ENCODE measurements at places on chromosomes 16 and 17.

DNA sequence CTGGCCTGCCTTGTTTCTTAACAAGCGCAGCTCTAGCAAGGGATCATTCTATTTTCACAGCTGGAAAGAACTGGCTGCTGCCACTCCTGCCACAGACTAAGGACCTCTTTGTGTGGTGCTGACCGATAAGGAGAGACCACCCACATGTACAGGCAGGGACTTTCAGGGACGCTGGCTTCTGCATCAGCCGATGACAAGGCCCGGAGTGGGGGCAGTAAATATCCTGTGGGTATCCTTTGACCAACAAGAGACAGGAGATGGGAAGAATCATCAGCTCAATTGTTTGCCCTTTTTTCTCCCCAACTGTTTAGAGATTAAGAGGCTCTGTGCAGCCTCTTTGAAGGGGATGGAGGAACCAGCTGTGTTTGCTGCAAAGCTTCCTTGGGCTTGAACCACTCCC is 9.2 kb upstream of the ITPRIPL2 start:
- no peak for DNase-seq

DNA sequence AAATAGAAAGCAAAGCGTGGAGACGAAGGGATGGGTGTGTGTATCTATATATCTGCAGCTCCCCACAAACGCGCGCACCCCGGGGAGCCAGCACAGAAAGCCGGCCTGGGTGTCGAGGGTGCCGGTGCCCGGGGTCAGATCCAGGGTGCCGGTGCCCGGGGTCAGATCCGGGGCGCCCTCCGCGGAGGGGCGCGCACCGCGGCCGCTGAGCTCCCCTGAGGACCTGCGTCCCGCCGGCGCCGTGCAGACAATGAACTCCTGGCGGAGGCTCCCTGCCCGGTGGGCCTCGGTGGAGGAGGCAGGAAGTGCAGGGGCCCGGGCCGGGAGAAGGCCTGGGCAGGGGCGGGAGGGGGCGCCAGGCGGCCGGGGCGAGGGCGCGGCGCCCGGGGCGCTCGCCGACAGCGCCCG is 1.1 kb downstream of the ZNF423 start:
- DNase-seq = no peak

DNA sequence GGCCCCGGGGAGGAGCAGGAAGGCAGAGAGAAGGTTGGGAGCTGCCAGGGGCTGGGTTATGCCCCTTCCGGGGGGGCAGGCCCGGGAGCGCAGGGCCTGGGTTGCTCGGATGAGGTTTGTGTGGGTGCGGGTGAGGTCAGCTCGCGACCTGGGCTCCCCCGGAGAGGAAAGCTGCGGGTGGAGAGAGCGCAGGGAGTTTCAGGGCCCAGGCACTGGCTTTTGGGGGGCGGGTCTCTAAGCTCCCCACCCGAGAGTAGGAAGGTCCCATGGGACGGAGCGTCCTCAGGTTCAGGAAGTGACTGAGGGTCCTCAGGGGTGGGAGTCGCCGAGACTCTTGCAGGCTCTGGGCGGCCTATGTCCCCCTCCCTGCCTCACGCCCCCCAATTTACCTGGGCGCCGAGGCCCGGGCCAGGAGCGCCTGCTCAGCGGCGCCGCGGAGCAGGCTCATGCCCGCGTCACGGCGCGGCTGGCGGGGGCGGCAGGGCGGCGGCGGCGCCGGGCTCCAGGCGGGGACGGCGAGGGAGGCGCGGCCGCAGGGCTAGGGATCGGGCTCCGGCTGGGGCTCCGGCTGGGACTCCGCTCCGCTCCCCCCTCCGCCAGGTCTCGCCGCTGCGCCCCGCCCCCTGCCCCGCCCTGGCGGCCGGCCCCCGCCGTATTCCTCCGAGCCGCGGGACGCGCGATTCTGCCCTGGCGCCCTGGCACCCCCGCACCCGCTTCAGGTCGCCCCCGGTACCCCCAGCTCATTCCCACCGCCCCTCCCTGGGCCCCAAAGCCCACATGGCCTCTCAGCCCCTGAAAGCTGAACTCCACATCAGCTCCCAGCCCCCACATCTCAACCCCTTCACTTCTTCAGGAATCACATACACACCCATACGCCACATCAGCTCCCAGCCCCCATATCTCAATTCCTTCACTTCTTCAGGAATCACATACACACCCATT is at the start of gene DOK4:
Gene DOK4, minus strand, starts transcription at position 578 of the 942 bp plus-strand sequence. CDS start 6,986 bp downstream, outside the sequence.
- DNase-seq = peak; percentile 83

DNA sequence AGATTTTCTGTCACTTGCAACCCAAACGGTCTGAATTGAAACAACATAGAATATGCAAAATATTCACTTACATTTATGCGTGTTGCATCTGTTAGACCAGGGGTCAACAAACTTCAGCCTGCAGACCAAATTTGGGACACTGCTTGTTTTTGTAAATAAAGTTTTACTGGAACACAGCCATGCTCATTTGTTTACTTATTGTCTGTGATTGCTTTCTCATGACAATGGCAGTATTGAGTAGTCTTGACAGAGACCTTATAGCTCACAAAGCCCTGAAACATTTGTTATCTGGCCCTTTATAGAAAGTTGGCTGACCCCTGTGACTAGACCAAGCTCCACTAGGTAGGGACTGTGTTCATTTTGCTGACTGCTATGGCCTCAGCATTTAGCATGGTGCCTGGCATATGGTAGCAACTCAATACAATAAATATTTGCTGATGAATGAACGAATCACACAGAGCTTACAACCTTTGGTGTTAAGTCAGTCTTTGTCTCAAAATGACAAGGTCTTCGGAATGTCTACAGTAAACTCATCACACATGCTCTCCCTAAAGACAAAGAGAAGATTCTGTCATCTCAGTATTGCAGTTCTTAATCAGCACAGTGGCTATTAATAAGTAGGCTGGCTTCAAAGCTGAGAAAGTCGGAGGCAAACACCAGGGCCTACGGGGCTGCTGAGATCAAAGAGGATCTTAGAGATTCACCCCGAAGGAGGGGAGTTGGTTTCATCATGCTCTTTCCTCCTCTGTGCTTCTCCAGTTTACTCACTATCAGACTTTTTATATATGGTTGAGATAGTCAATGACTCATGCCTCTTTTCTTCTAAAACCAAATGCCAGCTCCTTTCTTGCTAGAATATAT is 95.2 kb upstream of the AXIN2 start:
- DNase-seq = no peak

All from activated CD4-positive, CD25-positive, alpha-beta regulatory T cell treated with anti-CD3 and anti-CD28 coated beads, Interleukin-2, amount 50 U/mL, for 72 hours (primary cell).